ENCODE measurements at places on chromosomes 3 and 15. TPM values are rescaled to one million over a fixed set of nuclear protein-coding genes. Genes with fewer than 3 reads are reported as not detected.

DNA sequence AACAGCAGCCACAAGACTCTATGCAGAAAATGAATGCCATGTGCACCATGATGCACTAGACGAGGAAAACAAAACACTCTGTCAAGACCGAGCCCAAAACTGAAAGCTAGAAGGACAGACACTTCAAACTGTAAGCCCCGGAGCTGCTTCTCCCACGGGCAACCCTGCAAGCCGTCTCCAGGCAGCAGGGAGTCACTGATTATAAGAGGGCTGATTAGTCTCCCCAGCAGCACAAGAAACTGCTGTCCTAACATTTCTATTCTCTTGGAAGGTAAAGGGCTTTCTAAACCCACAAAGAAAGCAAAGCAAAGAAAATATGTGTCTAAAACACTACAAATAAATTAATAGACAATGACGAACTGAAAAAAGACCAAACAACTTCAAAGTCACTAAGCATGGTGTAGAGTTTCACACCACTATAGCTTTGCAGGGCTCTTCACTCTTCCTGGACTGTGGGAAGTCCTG is 15.5 kb downstream of the TBC1D2B start:
- no peak for DNase-seq

DNA sequence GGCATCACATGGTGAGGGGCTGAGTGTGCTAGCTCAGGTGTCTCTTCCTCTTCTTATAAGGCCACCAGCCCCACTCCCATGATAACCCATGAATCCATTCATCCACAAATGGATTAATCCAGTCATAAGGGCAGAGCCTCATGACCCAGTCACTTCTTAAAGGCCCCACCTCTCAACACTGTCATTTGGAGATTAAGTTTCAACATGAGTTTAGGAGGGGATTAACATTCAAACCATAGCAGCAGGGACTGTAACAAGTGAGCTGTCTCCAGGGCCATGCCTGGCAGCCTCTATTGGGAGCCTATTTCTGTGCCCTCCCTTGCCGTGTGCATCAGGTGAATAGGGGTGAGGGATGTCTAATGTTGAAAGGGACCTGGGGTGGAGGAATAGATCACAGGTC is 77.5 kb downstream of the CHRD start:
- no peak for DNase-seq

DNA sequence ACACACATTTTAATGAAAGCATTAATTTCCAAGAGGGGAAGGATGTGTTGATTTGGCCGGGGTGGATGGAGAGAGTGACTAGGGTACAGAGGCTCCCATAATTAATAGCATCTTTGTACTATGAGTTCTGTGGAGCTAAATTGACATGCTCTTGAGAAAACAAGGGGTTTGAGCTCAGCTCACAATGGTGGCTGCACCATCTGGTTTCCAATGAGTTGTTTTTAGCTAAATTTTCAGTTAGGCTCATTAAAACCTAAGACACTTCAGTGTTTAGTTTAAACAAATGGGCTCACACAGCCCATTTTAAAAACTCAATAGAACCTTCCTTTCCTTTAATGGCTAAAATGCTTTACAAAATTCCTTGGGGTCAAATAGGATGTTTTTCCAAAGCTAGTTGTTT is 199.7 kb downstream of the TNIK start:
- no peak for DNase-seq

- no peak for DNase-seq
These were observed 22.2 kb upstream of the ZNF80 start for GRCh38 chr3:114259566-114259965.

- no peak for DNase-seq
These were observed 160.0 kb downstream of the IL5RA start for GRCh38 chr3:2950159-2950558.

IL17RE gene
- 0.23 TPM for total RNA-seq

ARHGAP31 gene
- total RNA-seq: 1.2 TPM
